ENCODE measurements at places on chromosomes 3 and 15. TPM values are rescaled to one million over a fixed set of nuclear protein-coding genes. Genes with fewer than 3 reads are reported as not detected.

- DNase-seq = no peak
Observed at GRCh38 chr15:58705105-58705504, 44.4 kb downstream of the ADAM10 start.

GRCh38 chr3:71887256-71887655, 102.3 kb upstream of the PROK2 start:
- no peak for DNase-seq

Gene ARF4
- 75.5 TPM for total RNA-seq

DNA sequence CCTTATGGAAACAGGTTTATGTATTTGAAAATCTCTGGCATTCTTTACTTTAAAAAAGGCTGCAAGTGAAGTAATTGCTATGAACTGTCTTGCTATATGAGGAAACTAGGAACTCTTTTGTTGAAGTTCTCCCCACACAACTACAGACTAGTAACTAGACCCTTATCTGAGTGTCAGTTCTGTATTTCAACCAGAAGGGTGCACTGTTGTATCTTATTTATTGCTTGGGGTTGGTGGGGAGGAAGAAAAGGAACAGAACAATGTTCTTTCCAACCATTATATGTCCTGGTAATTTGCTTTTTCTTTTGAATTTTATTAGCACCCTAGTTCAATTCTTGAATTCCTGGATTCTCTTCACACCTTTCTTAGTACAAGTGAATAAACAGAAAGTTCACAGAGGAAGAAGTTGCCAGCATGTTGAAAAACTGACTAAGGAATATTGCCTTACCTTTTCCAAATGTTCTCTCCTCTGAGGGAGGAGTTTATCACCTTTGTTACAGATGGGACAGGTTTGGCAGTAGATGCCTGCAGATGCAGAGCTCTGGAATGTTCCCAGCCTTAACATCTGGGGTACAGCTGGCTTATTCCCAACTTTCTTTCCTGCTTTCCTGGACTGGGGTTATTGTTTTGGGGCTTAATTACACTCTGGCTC, 162.4 kb upstream of the CFAP20DC start:
- no peak for DNase-seq

- DNase-seq = peak; percentile 3
Observed at GRCh38 chr3:179750720-179751328, 98.0 kb downstream of the USP13 start.

GRCh38 chr3:10875914-10876313, 59.9 kb downstream of the SLC6A11 start:
- DNase-seq = no peak

Gene SLC35A5
- 8.5 TPM for total RNA-seq

DNA sequence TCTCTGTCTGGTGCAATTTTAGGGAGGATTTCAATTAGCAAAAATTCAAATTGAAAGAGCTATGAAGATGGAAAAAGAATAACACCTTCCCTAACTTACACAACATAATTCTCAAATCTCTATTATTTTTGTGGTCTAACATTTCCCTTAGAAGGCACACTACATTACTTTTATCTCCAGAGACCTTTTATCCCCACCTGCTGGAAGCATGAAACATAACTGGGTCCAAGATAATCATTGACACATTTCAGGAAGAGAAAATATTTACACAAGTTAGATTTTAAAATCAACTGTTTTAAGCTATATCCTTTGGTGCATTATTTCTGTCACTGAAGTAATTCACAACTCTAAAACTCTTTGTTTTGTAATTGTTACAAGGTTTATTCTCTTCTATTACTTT, 779.5 kb downstream of the ROBO1 start:
- no peak for DNase-seq

DNA sequence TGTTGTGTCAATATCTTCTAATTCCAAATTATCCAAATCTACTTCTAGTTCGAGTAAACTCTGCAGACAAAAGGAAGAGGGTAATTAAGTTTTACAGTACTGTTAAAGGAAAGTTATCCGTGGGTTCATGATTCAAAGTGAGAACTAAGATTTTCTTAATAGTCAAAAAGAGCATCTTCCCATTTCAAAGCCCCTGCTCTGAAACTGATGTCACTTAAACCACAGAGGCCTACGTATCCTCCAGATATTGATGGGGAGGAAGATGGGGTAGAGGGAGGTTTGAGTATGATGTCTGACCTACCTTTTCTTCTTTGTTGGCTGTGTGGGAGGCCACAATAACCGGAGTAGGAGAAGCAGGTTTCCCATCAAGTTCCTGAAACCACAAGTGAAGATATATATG, 14.1 kb downstream of the MRPS22 start:
- DNase-seq = no peak

GRCh38 chr3:97825101-97825500, 3.3 kb downstream of the CRYBG3 start:
- no peak for DNase-seq

DNA sequence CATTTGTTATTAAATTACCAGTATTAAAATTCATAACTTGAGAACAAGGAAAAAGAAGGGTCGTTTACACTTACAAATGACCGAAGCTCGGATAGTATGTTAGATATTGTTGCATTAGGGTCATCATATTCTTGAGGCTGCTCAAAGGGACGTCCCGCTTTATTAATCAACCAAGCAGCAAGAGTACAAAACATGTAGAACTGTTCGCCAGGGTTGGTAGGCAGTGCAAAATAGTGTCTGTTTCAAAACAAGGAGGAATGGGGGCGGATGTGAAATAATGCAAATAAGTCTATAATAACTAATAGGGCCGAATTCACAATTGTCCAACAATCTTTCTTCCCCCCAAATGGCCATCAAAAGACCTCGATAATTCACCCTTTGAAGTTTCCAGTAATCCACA, 2.9 kb downstream of the IFT57 start:
- DNase-seq = no peak

- no peak for DNase-seq
Observed at GRCh38 chr3:178140531-178141304, 395.5 kb upstream of the KCNMB2 start.

GRCh38 chr3:131704098-131704497, 201.3 kb upstream of the MRPL3 start:
- DNase-seq = no peak

Gene CNTN4
- not detected for total RNA-seq

DNA sequence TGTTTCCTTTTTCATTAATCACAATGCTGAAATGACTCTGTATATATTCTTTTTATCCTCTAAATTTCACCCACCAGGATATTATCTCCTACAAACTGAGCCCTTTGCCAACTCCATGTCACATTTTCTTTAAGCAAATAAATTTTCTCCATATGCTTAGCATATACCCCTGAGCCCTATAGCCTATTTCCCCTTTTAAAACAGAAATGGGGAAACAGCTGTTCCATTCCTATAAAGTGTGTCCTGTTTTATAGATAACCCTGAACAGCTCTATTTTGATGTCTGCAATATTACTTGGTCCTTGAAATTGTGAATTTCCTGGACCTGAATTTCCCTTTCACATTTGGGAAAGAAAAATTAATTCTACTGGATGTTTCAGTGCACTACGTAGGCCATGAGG, 15.6 kb upstream of the FILIP1L start:
- DNase-seq = no peak

GRCh38 chr15:39605146-39605545, 24.3 kb downstream of the THBS1 start:
- DNase-seq = no peak

Gene GOLGA6A
- total RNA-seq = 1.1 TPM

Gene CCR1
- 0.19 TPM for total RNA-seq

Gene CASR
- total RNA-seq = not detected

Gene ANKUB1
- total RNA-seq = not detected

DNA sequence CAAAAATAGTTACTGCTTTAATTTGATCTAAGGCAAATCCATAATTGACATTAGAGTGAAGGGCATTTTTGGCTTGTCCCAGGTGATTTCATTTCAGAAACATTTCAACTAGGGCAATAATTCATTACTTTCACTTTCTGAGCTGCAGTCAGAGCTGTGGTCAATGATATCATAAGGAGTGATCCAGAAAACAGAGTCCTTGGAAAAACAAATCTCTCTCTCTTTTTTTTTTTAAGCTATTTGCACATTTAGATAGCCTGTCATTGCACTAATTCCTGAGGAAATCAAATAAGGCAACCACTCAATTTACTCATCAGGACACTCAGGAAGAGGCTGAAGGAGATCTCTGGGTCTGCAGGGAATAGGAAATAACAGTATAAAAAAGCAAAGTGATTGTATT, 269.5 kb upstream of the LRRC3B start:
- no peak for DNase-seq

GRCh38 chr3:115323380-115323779, 176.3 kb upstream of the ZBTB20 start:
- DNase-seq = no peak

DNA sequence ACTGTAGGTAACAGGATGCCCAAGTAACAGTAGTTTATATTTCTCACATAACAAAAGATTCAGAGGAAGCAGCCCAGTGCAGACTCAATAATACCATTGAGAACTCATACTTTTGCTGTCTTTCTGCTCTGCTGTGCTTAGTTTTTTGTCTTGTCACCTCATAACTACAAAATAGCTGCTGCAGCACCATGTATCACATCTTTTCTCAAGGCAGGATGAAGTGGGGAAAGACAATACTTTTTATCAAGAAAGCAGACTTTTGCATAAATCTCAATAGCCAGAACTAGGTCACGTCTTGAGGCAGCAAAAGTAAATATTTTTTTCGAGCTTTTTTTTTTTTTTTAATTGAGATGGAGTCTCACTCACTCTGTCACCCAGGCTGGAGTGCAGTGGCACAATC, 39.6 kb upstream of the SYN2 start:
- no peak for DNase-seq

DNA sequence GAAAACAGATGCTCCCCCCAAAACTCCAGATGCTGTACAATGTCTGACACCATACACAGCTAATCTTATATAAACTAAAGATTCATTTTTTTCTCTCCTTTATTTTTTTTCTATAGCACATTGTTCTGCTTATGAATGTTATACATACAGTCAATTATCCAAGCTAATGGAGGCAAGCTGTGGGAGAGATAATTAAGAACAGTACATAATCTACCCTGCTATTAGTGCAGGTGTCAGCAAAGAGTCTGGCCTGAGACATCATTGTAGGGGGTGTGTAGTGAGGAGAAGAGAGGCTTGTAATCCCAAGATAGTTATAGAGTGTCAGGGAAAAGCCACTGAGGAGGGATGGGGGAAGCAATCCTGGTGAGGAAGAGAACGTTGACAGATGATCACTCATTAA, 25.4 kb upstream of the CHMP2B start:
- no peak for DNase-seq

Gene ROBO2
- not detected for total RNA-seq

- no peak for DNase-seq
Observed at GRCh38 chr3:135383301-135383700, 582.2 kb upstream of the PPP2R3A start.

GRCh38 chr15:63517202-63517601, 12.8 kb downstream of the USP3 start:
- no peak for DNase-seq

Gene SLC24A5
- total RNA-seq = not detected

DNA sequence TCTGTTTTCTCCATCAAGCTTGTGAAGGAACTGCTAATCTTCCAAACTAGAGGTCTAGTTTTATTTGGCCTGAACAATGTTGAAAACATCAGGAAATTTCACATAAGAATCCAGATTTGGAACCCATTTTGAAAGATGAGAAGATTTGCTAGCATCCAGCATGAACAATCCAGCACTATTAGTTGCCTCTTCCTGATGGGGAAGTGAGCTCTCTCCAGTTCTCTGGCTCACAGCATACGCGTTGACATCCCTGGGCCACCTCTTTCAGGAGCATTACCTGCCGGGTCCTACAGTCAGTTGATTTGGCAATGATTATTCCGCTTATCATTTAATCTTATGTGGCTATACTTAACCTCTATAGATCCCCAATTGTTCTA, 10.9 kb downstream of the GPR87 start:
- DNase-seq = no peak

DNA sequence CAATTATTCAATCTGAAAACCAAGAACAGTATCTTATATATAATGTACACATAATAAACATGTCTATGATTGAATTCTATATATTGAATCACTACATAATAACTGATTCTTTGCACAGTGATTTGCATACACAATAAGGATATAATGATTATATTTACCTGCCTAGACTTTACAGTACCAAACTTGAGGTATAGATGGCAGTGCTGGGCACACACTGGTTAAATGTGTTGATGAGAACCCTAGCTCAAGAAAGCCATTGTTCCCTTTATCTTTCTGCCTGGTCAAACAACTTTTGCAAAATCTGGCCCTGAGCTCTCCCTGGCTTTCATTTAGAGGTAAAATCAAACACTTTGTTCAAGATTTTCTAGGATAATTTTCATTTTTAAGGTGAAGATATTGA, 697.7 kb downstream of the TUSC7 start:
- no peak for DNase-seq

DNA sequence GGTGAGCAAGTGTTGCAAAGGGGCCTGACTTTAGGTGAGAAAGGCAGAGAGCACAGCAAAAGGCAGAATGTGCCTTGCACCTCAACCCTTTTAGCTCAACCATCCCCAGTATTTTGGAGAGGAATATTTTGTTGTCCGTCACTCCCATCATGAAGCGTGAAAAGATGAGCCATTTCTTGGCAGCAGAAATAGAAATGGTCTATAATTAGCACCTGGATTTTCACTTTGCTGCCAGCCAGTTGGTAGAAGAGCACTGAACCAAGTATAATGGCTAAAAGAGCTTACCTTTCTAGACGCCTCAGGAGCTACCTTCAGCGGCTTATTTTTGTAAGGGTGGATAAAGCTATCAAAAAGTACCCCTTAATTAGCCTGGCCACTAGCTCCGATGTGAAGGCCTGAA, 406.7 kb downstream of the OCA2 start:
- DNase-seq = no peak

DNA sequence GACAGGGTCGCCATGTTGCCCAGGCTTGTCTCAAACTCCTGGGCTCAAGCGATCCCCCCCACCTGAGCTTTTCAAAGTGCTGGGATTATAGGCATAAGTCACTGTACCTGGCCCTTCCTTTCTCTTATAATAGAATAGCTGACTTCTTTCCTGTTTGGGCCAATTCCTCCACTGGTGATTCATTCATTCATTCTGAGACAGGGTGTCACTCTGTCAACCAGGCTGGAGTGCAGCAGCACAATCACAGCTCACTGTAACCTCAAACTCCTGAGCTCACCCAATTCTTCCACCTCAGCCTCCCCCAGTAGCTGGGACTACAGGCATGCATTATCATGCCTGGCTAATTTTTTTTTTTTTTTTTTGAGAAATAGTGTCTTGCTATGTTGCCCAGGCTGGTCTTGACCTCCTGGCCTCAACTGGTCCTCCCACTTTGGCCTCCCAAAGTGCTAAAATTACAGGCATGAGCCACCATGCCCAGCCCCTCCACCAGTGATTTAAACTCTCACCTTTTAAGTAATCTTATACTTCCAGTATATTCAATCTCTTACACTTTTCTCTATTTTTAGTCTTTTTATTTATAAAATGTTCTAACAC, 20.9 kb downstream of the GNB4 start:
- DNase-seq = no peak
